ENCODE measurements at places on chromosomes 1 and 21. TPM values are rescaled to one million over a fixed set of nuclear protein-coding genes. Genes with fewer than 3 reads are reported as not detected.

- H3K27me3 ChIP-seq = no peaks in the 10 kb centered on the region
- H3K4me1 ChIP-seq = peaks cover 3% of the 10 kb centered on the region
- DNase-seq = no peak
- no peak overlapping the region for H3K27ac ChIP-seq
- H3K36me3 ChIP-seq = no peaks in the 10 kb centered on the region
Observed at GRCh38 chr1:83698644-83699043, 300.3 kb downstream of the TTLL7 start.

DNA sequence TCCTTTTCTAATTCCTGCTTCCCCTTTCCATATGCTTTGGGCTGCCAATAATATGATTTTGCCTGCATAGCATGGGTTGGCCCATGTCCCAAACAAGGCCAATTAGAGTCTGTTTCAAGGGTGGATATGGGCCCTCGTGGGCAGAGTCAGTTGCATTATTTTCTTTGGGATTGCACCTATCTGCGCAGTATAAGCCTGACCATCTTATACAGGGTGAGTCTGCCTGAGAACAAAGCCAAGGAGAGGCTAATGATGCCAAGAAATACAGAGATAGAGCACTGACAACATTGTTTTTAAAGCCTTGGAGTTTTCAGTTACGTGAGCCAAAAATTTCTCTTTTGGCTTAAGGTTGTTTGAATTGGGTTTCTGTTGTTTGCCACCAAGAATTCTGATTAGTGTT lies 18.6 kb downstream of the OVAAL start:
- H3K27ac ChIP-seq = peak overlapping the region; percentile 46
- no peak overlapping the region for H3K4me3 ChIP-seq
- H3K27me3 ChIP-seq = no peaks in the 10 kb centered on the region
- DNase-seq = peak; percentile 8

RAB4A gene
- 55.3 TPM for total RNA-seq

DNA sequence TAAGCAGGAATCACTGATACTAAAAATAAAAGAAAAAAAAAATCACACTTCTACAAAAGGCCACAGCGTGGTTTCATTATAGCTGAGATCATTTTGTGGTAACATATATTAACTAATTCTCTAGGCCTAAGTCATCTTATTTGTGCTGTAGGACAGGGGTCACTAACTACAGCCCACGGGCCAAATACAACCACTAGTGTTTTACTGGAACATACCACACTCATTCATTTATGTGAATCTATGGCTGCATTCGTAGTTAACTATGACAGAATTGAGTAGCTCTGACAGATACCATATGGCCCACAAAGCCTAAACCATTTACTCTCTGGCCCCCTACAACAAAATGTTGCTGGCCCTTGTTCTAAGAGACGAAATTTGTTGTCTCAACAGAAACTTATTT lies 224.4 kb downstream of the VAV3 start:
- H3K4me1 ChIP-seq = no peaks in the 10 kb centered on the region
- H3K4me3 ChIP-seq = no peak overlapping the region
- H3K27me3 ChIP-seq = no peaks in the 10 kb centered on the region
- H3K36me3 ChIP-seq = no peaks in the 10 kb centered on the region
- DNase-seq = no peak
- H3K27ac ChIP-seq = no peak overlapping the region

DNA sequence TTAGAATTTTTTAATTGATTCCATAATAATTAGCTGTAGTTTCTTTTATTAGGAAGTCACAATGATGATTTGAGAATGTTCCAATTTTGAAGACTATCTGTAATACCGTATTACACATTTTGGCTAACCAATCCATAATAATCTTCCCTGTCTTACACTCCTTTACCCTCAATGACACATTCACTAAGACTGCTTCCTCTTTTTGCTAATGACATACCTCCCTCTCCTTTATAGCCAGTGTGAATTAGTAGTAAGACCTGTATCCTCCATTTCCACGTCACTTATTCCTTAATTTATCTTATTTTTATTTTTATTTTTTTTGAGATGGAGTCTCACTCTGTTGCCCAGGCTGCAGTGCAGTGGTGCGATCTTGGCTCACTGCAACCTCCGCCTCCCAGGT lies 10.1 kb downstream of the KDM1A start:
- H3K27ac ChIP-seq = no peak overlapping the region
- no peaks in the 10 kb centered on the region for H3K27me3 ChIP-seq
- no peak overlapping the region for H3K4me3 ChIP-seq
- no peaks in the 10 kb centered on the region for H3K36me3 ChIP-seq

CYP4X1 gene
- total RNA-seq = 8.1 TPM

- no peak for DNase-seq
- no peaks in the 10 kb centered on the region for H3K36me3 ChIP-seq
- H3K4me3 ChIP-seq = no peak overlapping the region
- H3K4me1 ChIP-seq = no peaks in the 10 kb centered on the region
- no peak overlapping the region for H3K27ac ChIP-seq
Observed at GRCh38 chr21:40130476-40130875, 263.2 kb downstream of the PCP4 start.

SLC1A7 gene
- not detected for total RNA-seq

ILDR2 gene
- 0.88 TPM for total RNA-seq

DNA sequence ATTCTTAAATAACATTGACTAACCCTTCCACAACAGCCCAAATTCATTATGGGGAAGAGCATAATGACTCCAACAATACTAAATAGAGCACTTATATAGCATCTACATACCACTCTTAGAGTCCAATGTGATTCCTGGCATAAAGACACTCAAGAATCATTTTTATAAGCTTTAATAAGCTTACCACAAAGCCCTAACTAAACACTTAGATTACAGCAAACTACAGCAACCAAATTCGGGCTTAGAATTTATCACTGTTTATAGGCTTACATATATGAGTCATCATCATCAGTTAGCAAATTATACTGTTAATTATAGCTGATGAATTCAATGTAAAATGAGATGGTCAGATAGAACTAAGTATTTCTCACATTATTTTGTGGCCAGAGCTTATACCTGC lies 7.3 kb downstream of the SCYL3 start:
- no peak overlapping the region for H3K4me3 ChIP-seq
- no peak overlapping the region for H3K27ac ChIP-seq
- no peak for DNase-seq

TRIM67 gene
- total RNA-seq = not detected

DNA sequence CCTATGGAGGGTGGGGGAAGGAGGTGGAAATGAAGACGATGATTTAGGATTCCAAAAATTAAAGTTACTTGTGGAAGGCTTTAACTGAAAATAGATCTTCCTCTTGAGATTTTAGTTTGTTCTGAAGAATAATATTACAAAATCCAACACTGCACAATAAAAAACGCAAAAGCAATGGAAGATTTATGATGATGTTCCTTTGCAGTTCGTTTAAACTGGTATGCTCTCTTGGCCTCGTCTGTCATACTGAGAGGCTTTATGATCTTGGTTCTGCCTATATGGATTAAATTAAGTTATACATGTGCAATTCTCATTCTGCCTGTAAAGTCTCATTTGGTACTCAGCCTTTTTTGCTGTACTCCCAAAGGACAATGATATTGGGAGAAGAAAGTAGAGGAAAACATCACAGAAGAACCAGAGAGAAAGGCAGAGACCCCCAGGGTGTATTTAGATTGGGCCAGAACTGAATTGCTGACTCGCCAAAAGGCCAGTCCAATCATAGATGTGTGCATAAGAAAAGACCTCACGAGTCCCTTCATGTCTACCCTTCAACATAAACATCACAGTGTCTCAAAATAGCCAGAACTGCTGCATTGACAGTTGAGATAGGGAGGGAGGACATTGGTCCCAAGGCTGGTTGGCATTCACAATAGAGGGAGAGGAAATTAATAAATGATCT lies 188.6 kb downstream of the GREM2 start:
- H3K27ac ChIP-seq = no peak overlapping the region
- no peaks in the 10 kb centered on the region for H3K27me3 ChIP-seq
- H3K4me1 ChIP-seq = no peaks in the 10 kb centered on the region
- no peak overlapping the region for H3K4me3 ChIP-seq

SLC16A4 gene
- total RNA-seq = 21.7 TPM

GRCh38 chr1:47160716-47161115 lies 23.5 kb downstream of the CYP4A22 start:
- no peaks in the 10 kb centered on the region for H3K27me3 ChIP-seq
- no peak overlapping the region for H3K27ac ChIP-seq
- no peaks in the 10 kb centered on the region for H3K36me3 ChIP-seq

GRCh38 chr1:178143730-178144690 lies 50.1 kb downstream of the RASAL2 start:
- no peaks in the 10 kb centered on the region for H3K4me1 ChIP-seq
- H3K4me3 ChIP-seq = no peak overlapping the region
- H3K36me3 ChIP-seq = no peaks in the 10 kb centered on the region
- no peak for DNase-seq
- no peak overlapping the region for H3K27ac ChIP-seq

DNA sequence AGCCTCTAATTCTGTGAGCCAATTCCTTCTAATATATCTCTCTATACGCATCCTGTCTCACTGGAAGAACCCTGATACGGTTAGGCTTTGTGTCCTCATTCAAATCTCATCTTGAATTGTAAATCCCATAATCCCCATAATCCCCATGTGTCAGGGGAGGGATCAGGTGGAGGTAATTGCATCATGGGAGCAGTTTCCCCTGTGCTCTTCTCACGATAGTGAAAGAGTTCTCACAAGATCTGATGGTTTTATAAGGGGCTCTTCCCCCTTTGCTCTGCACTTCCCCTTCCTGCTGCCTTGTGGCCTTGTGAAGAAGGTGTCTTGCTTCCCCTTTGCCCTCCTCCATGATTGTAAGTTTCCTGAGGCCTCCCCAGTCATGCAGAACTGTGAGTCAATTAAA lies 116.1 kb downstream of the MRPS6 start:
- H3K4me3 ChIP-seq = no peak overlapping the region
- no peak overlapping the region for H3K27ac ChIP-seq
- no peaks in the 10 kb centered on the region for H3K4me1 ChIP-seq
- no peak for DNase-seq

DNA sequence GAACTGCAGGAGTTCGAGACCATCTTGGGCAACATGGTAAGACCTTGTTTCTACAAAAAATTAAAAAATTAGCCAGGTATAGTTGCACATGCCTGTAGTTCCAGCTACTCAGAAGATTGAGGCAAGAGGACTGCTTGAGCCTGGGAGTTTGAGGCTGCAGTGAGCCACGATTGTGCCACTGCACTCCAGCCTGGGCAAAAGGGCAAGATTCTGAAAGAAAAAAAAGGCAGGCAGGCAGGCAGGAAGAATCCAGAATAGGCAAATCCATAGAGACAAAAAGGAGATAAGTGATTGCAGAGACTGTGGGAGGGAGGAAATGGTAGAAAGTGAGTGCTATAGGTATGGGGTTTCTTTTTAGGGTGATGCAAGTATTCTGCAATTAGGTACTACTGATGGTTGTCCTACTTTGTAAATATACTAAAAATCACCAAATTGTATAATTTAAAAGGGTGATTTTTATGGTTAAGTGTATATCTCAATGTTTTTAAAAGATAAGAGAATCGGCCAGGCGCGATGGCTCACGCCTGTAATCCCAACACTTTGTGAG lies 29.4 kb downstream of the ZZZ3 start:
- no peak for DNase-seq
- H3K27ac ChIP-seq = no peak overlapping the region
- H3K4me1 ChIP-seq = no peaks in the 10 kb centered on the region
- no peak overlapping the region for H3K4me3 ChIP-seq

- DNase-seq = peak; percentile 83
- no peaks in the 10 kb centered on the region for H3K4me1 ChIP-seq
- no peaks in the 10 kb centered on the region for H3K27me3 ChIP-seq
- no peak overlapping the region for H3K4me3 ChIP-seq
Observed at GRCh38 chr1:160837558-160838205, 25.0 kb downstream of the CD244 start.

- H3K27ac ChIP-seq = no peak overlapping the region
- no peaks in the 10 kb centered on the region for H3K36me3 ChIP-seq
- H3K4me3 ChIP-seq = no peak overlapping the region
- peaks cover 9% of the 10 kb centered on the region for H3K4me1 ChIP-seq
Observed at GRCh38 chr1:184494929-184495328, 108.1 kb downstream of the C1orf21 start.

DNA sequence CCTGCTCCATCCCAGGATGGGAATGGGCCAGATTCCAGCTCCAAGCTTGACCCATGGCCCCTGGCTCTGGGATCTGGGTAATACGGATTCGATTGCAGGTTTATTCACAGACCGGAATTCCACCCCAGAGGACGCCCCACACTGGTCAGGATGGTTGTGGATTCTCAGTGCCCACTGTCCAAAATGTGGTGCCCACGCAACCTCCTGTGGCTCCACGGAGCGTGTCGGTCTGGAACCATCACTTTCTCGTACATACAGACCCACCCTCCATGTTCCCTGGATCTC lies 31.6 kb downstream of the KRTAP10-1 start:
- no peak for DNase-seq
- no peaks in the 10 kb centered on the region for H3K27me3 ChIP-seq

DNA sequence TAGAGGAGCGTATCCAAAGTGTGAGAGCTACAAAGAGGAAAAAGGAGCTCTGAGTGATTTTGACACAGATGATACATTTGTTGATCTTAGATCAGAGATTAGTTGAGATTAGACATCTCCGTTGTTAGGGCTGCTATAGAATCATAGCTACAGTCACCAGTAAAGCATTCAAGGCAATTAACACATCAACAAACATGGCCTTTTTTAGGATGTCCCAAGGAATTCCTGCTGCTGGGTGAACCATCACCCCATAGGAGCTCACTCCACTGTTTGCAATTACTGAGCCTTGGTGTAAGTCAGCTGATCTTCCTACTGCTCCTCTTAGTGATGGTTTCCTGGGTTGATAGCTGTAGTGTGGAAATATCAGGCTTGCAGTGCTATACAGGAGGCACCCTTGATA lies 6.7 kb upstream of the RSRP1 start:
- H3K27ac ChIP-seq = no peak overlapping the region
- H3K4me3 ChIP-seq = no peak overlapping the region
- H3K36me3 ChIP-seq = no peaks in the 10 kb centered on the region
- no peak for DNase-seq
- H3K27me3 ChIP-seq = no peaks in the 10 kb centered on the region
